ENCODE measurements at places on chromosomes 5 and 9. TPM values are rescaled to one million over a fixed set of nuclear protein-coding genes. Genes with fewer than 3 reads are reported as not detected.

Gene NSA2
- 236 TPM for polyA plus RNA-seq

DNA sequence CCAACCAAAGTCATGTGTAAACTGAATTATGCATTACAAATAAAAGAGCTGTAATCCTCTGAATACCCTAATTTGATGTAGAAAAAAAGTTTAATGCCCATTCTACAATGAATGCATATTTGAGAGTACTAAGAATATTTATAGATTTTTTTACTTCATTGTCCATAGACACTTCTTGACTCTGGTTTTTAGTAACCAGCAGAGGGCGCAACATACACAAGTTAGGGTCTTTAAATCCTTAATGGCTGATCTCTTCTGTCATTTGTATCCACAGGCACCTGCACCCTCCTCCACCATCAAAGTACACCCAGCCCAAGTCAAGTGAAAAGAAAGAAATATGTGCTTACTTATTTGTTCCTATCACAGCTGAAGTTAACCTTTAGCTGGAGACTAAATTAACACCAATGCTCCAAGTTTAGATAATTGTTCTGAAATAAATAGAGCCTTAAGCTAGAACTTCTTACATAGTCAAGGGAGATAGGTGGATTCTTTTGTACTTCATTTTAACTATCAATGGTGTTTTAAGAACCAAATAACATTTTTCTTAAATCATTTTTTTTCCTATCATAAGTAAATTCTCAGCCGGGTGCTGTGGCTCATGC, 524.2 kb upstream of the DAB2 start:
- peak; percentile 71 for DNase-seq

GRCh38 chr9:18798106-18798505, 234.9 kb downstream of the SAXO1 start:
- no peak for DNase-seq

- DNase-seq: no peak
Measured at GRCh38 chr9:131809941-131810344, 70.1 kb upstream of the RAPGEF1 start.

GRCh38 chr5:68770551-68770950, 323.3 kb upstream of the SLC30A5 start:
- no peak for DNase-seq

- no peak for DNase-seq
Measured at GRCh38 chr5:1105350-1106265, 6.3 kb downstream of the SLC12A7 start.

DNA sequence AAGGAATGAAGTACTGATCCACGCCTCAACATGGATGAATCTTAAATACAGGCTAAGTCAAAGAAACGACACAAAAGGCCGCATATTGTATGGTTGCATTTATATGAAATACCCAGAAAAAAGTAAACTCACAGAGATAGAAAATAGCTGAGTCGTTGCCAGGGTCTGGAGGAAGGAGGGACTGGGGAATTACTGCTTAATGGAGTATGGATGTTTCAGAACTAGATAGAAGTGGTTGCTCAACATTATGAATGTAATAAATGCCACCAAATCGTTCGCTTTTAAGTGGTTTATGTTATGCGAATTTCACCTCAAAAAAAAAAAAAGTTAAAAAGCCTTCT, 784 bp upstream of the MSANTD3 start:
- peak; percentile 10 for DNase-seq
